ENCODE measurements at places on chromosomes 5 and 9.

GRCh38 chr9:108953983-108954574 lies 19.9 kb downstream of the ABITRAM start:
- no peak for DNase-seq

DNA sequence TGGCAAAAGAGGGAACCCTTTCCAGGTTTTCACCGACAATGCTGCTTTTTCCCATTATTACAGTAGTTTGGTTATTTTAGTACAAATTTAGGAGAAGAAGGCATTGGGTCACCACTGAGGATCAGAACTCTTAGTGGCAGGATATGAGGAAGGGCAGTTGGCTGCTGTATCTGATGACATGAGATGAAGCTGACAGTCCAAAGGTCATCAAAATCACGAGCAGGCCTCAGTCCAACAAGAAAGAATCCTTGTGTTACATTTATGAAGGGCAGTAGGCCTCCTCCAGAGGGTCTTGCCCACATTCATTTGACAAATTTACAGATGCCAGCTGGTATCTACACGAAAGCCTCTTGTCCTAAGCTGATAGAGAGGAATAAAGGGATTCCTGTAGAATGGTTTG lies 49.5 kb upstream of the COL15A1 start:
- DNase-seq, result no peak

- DNase-seq, result no peak
Observed at GRCh38 chr5:57832875-57833274, 350.3 kb upstream of the ACTBL2 start.

DNA sequence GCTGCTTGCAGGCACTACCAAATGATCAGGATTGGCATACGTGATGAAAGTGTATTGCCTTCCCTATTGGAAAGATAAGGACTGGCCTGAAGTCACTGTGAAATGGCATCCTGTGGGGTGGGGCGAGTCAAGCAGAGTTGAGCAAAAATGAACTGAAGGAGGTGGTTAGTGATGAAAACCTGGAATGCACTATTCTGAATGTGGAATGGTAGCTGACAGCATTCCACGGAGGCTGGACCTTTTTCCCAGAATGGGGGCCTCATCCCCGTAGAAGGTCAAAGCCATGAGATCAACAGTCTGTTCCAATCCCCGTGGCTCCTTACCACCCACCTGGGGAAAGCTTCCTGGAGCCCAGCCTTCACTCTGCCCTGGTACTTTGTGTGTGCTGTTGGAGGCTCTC lies 37.7 kb downstream of the ASS1 start:
- DNase-seq, result no peak

- DNase-seq, result no peak
Observed at GRCh38 chr5:172952034-172952511, 7.2 kb upstream of the RPL26L1 start.

DNA sequence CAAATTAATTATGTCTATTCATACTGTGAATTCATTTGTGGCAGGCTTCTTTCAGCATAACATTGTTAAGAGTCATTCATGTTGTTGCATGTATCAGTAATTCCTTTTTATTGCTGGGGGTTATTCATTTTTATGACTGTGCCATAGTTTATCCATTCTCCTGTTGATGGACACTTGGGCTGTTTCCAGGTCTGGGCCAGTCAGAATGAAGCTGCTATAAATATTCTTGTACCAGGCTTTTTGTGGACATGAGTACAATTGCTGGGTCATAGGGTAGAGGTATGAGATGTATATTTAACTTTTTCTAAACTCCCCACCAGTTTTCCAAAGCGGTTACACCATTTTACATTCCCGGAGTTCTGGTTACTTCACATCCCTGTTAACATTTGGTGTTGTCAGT lies 13.6 kb downstream of the PRPF4 start:
- DNase-seq, result no peak

- DNase-seq, result no peak
Observed at GRCh38 chr5:133236541-133236951, 184.7 kb downstream of the HSPA4 start.

GRCh38 chr9:134452728-134453127 lies 126.5 kb downstream of the RXRA start:
- DNase-seq, result no peak

All from activated CD8-positive, alpha-beta memory T cell treated with anti-CD3 and anti-CD28 coated beads for 1 hour (primary cell).